CD14-positive monocyte (primary cell): ENCODE measurements at places on chromosomes 3 and 15.
A peak's percentile ranks its signal among the peaks of the same experiment; 100 is the strongest.

GRCh38 chr3:116165135-116165534 lies 280.2 kb downstream of the LSAMP start:
- DNase-seq: no peak

- no peak for DNase-seq
These were observed 149.3 kb downstream of the CACNA1D start for GRCh38 chr3:53643757-53644156.

DNA sequence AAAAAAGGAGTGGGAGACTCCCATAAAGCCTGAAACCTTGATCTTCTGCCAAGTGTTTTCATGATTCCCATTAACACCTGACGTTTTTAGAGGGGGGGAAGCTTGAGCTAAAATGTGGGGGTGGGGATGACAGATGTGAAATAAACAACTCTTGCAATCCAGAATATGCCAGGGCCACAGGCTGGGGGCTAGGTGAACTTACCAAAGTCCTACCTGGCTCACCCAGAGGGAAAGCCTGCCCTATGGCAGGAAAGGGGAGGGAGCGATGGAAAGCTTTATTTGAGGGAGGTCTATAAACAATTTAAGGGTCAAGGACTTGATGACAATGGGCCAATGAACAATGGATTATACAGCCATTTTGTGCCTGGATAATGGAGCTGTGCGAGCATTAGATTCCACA lies 108.3 kb downstream of the LRIG1 start:
- no peak for DNase-seq

- peak; percentile 88 for DNase-seq
These were observed 10.9 kb downstream of the TM2D3 start for GRCh38 chr15:101641129-101641764.

GRCh38 chr3:174938102-174938501 lies 79.0 kb downstream of the NAALADL2 start:
- no peak for DNase-seq

- DNase-seq: no peak
These were observed 192.0 kb downstream of the XXYLT1 start for GRCh38 chr3:195078891-195079440.

- DNase-seq: peak; percentile 30
These were observed 51.0 kb upstream of the ATOSA start for GRCh38 chr15:52730173-52730572.

DNA sequence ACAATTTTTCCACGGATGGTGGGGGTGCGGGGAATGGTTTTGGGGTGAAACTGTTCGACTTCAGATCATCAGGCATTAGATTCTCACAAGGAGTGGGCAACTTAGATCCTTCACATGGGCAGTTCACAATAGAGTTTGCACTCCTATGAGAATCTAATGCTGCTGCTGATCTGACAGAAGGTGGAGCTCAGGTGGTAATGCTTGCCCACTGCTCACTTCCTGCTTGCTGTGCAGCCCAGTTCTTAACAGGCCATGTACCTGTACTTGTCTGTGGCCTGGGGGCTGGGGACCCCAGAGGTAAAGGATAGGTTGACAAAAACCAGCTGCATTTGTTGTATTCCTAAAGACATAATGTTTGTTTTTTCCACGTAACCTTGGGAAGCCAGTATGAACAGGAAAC lies 16.0 kb downstream of the DZIP3 start:
- no peak for DNase-seq

GRCh38 chr3:193773266-193774220 lies 180.5 kb downstream of the OPA1 start:
- no peak for DNase-seq

DNA sequence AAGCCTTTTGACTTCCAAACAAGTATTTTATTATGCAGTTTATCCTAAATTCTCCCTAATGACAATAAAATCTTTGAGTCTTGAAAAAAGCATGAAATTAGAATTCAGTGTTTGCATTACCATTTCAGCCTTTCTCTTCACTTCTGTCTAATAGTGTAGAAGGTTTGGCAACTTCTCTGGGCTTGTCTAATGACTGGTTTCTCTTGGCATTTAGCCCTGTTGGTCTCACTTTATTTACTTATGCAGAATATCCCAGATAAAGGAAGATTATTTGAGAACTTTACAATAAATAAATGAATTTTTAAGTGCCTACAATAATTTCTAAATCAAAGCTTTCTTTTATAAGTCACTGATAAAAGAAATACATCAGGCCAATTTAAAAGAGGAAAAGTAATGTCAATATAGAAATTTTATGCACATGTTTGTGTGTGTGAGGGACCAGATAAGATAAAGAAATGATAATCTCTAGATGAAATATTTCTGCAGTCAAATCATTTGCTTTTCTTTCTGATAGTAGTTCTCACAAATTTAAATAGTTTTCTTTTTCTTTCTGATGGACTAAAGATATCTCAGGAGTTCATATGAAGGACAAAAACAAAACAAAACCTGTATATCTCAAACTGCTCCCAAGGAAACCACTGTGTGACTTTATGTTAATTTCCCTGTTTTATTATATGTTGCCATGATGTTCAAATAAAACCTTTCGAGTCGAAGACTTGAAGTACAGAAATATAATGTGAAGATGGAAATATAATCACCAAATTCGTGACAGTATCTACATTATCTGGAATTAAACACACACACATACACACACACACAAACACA lies 533.1 kb upstream of the CBLB start:
- no peak for DNase-seq

- DNase-seq: no peak
These were observed 33.0 kb downstream of the CCDC39 start for GRCh38 chr3:180646187-180646790.

GRCh38 chr15:87268675-87269074 lies 987.9 kb downstream of the NTRK3 start:
- no peak for DNase-seq

- no peak for DNase-seq
These were observed 104.8 kb upstream of the OSTN start for GRCh38 chr3:191094057-191094845.

DNA sequence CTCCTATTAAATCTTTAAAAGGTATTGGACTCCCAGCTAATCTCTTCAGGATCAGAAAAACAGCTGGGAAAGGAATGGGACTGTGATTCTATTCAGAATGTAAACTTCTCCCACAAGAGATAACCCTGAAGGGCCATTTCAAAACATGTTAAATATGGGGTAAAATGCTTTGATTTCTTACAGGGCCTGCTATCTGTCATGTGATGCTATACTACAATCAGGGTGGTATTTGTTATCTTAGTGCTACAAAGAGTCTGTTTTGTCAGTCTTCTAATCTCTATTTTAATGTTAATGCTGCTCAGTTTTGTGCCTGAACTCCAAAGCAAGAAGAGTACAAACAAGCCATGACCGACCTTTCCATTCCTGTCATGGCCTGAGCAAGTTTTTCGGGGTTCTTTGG lies 186.9 kb downstream of the TBC1D5 start:
- no peak for DNase-seq
